ENCODE measurements at places on chromosomes 5 and 9.

GRCh38 chr5:103090791-103091190, 29.1 kb downstream of the GIN1 start:
- DNase-seq = no peak

- DNase-seq = no peak
Observed at GRCh38 chr5:33227247-33227646, 213.5 kb upstream of the TARS1 start.

DNA sequence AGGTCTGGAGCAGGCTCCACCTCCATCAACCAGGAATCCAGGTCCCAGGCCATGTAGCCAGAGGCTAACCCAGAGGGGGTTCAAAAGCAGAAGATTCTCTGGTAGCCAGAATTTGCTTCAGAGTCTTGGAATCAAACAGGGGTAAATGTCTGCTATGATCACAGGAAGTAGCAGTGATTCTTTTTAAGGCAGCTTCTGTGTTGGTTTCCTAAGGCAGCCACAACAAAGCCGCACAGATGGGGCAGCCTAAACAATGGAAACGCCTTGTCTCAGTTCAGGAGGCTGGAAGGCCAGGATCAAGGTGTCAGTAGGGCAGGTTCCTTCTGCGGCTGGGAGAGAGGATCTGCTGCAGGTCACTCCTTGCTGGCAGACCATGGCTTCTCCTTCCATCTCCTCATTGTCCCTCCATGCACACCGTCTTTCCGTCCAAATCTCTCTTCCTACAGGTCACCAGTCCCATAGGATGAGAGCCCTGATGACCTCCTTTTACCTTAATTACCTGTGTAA, 167.3 kb downstream of the ROR2 start:
- no peak for DNase-seq

GRCh38 chr9:16100537-16101091, 547.8 kb downstream of the CCDC171 start:
- no peak for DNase-seq

DNA sequence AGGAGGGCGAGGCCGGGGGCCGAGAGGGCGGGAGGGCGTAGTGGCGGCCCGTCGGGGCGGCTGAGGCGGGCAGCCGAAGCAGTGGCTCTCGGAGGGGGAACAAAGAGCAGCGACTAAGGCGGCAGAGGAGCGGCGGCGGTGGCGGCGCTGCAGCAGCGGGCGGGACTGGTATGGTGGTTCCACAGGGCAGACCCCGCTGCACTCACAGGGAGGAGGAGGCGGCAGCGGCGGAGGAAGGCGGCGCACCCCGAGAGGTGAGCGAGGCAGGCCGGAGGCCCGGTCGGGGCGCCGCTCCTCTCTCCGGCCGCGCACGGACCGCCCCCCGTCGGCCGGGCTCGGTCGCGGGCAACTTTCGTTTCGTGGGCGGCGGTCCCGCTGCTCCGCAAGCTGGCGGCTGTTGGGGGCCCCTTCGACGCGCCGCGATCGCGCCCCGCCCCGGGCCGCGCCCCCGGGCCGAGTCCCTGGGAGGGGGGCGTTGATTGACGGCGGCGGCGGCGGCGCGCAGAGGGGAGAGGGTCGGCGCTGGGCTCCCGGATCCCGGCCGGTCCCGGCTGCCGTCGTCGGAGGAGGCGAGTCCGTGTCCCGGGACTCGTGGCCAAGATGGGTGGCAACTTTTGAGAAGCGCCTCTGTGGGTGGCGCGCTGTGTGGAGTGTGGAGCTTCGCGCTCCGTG, 467 bp downstream of the CNOT6 start:
- peak; percentile 79 for DNase-seq

- DNase-seq = peak; percentile 56
Observed at GRCh38 chr5:373710-374602, 52.4 kb downstream of the AHRR start.

DNA sequence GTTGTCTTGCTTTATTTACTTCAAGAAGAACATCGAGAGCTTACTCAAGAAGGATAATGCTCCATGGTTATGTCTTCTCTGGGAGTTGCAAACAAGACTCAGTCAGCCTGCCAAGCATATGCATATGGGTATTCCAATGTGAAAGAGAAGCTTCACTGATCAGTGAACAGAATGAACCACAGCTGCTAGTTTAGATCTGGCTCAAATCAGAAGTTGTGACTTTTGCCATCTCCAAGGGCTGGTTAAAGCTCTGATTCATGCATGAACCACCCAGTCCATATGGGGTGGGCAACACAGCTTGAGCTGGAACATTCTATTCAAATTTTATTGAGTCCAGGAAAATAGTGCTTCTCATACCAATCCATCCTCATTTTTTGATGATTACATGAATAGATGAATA, 50.0 kb downstream of the ATPSCKMT start:
- DNase-seq = no peak

DNA sequence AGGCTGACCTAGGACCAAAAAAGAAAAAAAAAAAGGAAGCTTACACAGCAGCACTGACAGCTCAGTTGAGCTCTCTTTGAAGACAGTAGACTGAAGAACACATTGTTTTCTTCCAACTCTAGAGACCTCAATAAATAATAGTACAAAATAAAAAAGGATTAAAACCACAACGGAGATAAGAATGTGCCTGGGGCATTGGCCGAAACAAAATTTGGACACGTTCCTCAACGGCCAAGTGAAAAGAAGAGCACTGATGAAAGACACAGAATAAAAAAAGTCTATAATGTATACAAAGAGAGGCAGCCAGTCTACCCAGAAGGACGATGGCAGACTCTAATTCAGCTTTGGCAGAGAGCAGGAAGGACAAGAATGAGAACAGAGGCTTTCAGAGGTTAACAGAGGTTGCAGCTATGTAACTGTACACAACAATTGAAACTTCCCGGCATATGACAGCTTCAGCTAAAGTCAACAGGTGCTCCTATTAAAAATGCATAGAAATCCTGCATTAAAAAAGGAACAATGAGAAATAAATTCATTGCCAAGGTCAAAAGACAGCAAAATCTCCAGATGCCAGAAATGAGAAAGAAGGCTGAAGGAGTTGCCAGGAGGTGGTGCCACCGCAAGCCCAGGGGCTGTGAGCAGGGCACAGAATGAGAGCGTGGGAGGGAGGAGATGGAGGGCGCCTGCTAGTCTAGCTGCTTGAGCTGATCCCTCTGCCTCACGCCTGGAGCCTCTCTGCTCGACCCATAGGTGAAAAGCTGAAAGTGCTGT, 113.9 kb downstream of the DCP2 start:
- no peak for DNase-seq

GRCh38 chr9:17578911-17579793, at the start of gene SH3GL2:
Gene SH3GL2 (plus strand): TSS chr9:17579066.
- no peak for DNase-seq

DNA sequence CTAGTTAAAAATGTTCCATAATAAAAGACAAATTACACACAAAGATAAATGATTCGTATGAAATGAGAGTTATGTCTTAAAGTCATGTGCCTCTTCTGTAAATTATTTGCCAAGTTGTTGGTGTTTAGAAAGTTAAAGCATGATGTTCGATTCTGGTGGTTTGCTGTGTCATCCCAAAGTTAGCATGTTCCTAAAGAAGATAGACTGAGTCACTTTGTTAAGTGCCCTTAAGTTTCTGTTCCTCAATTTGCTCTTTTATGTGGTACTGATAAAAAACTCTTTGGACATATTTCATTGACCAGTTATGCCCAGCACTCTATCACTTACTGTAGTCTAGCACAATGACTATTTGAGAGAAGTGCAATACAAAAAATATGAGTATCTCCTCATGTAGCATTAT, 366.9 kb upstream of the ZNF608 start:
- no peak for DNase-seq

GRCh38 chr9:20307621-20308020, 314.7 kb downstream of the MLLT3 start:
- no peak for DNase-seq

GRCh38 chr5:16864631-16865131, 71.4 kb downstream of the MYO10 start:
- no peak for DNase-seq

DNA sequence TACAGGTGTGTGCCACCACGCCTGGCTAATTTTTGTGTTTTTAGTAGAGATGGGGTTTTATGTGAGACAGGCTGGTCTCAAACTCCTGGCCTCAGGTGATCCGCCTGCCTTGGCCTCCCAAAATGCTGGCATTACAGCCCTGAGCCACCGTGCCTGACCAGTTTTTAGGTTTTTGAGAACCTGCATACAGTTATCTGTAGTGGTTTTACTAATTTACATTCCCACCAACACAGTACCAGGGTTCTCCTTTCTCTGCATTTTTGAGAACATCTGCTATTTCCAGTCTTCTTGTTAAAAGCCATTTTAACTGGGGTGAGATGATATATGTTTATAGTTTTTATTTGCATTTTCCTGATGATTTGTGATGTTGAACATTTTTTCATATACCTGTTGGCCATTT, 12.8 kb downstream of the DMXL1 start:
- DNase-seq = no peak

DNA sequence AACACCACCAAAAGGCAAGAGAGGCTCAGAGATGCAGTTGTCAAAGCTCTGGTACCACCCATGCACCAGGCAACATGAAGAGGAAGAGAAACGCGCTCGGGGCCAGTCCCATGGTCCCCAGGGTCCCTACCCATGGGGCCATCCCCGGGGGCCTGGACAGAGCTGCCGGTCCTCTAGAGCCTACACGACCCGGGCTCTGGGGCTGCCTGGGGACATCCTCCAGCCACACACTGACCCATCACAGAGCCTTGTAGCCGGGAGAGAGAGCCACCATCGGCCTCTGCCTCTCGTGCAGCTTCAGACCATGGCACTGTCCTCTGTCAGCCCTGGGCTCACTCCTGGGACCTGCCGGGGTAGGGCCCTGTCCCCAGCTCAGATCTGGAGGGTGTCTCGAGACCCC, 23.7 kb downstream of the VAV2 start:
- no peak for DNase-seq

GRCh38 chr9:70835323-70835722, 286.1 kb downstream of the TRPM3 start:
- no peak for DNase-seq

GRCh38 chr9:94134629-94135028, 50.4 kb downstream of the PTPDC1 start:
- no peak for DNase-seq

- DNase-seq = no peak
Observed at GRCh38 chr9:78507037-78507436, 210.1 kb downstream of the PSAT1 start.

DNA sequence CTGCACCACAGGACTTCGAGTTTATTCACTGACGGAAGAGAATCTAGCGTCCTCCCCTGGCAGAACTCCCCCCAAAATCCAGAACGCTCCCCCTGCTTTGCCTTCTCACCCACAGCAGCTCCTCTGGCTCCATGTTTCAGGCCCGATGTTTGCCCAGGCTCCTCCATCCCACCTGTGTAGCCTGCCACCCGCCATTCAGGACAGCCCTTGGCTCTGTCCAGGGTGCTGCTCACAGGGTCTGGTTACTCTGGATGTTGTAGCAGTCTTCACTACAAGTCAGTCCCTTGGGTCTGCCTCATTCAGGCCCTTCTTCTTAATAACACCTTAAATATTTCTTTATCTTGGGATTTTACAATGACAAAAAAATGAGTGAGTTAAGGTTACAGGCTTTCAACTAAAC, 41.3 kb upstream of the SV2C start:
- DNase-seq = no peak

DNA sequence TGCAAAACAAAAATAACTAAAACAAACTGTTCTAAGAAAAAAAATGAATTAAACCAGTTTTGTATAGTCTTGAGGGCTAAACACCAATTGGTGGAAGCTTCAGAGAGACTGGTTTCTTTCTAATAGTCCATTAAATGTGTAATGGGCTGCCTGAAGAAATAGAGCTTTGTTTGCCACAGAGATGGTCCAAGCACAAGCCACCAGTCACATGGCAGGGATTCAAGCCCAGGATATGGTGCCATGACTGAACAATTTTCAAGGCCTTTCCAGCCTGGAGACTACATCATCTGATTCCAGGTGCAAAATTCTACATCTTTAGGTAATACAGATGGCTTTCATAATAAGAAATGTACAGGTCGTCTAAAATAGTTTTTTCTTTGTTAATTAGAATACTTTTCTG, 355.3 kb downstream of the NR2F1-AS1 start:
- no peak for DNase-seq

DNA sequence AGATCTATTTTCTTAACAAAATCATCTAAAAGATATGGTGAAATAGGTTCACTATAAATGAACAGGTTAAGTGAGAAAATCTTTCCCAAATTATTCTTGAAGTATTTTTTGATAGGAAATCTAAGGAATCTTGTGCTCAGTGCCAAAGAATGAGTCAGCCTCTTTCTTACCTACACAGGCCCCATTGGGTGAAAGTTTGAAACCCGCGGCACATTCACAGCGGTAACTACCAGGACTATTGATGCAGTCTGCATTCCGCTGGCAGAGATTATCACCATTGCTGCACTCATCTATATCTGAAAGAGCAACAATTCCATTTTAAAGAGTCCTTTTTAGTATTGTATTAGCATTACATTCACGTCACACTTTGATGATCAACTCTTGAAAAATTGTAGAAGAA, 221.8 kb downstream of the SLC12A2 start:
- no peak for DNase-seq

DNA sequence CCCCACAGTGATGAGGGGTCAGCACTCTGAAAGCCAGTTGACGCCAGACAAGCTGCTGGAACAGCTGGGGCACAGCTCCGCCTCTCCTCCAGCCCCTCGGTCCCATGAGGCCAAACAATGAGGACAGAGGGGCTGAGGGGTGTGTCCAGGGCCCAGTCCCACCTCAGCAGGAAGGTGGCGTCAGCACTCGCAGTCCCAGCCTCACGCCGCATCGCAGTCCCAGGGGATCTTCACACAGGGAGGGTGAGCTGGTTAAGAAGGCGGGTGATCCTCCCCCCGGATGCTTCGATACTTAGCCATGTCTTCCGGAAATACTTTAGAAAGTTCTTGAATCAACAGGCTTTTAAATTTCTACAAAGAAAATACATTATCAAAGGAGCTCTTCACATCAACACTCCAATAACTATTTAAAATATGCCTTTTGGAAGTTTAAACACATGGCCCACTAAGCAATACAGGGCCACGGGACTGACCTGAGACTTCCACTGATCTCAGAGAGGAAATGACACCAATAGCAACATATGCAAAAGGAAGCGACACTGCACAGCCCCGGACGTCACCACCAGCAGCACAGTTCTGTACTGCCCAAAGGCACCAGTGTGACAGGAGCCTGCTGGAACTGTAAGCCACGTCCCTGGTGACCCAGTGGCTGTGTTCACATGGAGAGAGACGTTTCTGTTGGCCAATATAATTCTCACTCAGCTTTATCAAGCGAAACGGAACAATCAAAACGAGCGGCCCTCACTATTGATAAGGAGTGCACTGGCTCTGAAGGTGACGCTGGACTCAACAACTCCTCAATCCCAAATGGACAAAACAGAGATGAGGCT, 5.9 kb downstream of the MED10 start:
- no peak for DNase-seq

DNA sequence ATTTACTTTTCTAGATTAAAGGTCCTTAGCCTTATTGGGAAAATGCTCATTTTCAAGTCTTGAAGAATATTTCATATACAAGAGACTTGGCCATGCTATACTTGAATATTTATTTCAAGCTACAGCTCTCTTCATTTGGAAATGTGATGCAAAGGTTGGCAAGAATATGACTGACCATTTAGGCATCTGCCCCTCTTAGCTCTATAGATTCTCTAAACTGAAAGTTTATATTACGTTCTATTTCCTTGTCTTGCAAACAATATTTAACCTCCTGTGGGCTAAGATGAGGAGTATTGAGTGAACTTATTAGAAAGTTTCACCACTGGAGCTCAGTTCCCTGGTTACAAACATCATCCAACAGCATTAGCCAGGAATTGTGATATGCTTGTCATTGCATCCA, 593.1 kb downstream of the MAT2B start:
- no peak for DNase-seq

GRCh38 chr9:36191686-36192085, 965 bp downstream of the CLTA start:
- no peak for DNase-seq

Measured in cardiac septum (tissue), 1 donor.